IPS DF 19.7 (cell line): ENCODE measurements at places on chromosomes 1 and 21.

DNA sequence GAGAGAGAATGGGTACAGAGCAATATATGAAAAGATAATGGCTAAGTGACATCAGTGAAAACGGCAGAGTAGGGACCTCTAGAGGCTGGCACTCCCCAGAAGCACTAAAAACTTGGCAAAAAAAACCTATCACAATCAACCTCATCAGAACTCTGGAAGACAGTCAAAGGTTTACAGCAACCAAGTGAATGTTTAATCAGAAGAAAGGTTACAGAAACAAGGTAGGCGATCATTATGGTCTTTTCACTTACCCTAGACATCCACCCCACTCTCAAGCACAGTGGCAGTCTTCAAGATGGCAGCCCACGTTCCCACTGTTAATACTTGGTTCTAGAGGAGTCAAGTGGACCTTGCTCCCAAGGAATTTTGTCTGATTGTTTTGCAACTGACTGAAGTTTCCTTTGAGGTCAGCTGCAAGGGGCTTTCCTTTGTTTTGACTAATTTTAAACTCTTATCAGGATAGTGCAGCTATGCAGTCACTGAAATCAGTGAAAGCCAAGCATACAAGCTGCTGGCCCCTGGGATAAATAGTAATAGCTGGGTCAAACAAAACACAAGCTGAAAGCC, 7.2 kb downstream of the KIFAP3 start:
- DNase-seq: no peak

DNA sequence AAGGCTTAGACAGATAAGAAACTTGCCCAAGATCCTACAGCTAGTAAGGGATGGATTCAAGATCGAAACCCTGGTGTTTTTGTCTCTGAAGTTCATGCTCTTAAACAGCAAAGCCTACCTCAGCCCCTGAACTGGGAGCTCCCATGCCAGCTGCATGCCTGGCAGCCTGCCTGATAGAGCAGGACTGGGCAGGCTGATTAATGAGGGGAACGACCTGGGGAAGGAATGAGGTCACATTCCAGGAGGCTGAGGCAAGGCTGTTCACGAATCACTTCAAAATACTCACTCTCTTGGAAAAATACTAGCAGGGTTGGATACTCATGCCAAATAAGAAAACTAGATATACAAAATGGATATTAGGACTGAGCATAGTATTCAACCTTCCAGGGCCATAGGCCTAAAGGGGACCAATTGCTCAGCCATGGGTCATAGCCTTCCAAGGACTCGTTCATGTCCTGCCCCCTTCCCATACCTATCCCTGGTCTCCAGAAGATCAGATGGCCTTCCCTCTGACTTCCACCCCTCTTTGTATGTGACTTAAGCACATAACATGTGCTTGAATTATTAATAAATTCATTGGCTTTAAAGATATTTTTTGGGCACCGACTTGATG, 15.6 kb upstream of the TACSTD2 start:
- no peak for DNase-seq

GRCh38 chr1:1069711-1070676, 4.1 kb downstream of the RNF223 start:
- DNase-seq: no peak

DNA sequence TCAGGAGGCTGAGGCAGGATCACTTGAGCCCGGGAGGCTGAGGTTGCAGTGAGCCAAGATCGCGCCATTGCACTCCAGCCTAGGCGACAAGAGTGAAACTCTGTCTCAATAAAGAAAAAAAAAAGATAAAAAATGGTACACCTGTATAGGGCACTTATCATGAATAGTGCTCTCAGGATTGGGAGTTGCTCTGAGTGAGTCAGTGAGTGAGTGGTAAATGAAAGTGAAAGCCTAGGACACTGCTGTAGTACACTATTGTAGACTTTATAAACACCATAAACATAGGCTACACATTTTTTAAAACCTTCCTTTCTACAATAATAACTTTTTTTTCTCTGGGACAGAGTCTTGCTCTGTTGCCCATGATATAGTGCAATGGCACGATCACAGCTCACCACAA, 16.8 kb downstream of the PHTF1 start:
- no peak for DNase-seq

DNA sequence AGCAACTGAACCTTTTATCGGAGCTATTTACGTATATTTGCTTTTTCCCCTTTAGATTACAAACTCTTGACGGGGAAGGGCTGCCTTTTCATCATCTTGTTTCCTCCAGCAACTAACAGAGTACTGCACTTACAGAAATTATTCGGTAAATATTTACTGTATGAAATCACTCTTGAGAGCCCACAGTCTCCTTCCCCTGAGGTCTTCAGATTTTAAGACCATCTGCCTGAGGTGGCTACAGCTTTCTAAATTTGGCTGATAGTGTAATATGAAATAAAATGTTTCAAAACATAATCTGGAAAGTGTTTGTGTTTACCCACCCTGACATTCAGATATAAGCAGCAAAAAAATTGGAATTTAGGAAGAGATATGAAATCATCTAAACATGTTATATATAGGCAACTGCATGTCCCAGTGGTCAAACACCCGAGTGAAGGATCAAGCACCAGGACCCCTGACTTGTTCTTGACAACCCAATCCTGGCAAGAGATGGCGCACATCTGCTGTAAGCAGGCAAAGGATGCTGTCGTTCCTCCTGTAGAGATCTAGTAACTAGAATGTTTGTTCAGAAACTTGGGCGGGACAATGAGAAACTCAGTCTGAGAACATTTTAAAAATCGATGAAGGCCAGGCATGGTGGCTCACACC, 60.9 kb downstream of the SIPA1L2 start:
- DNase-seq: no peak

- DNase-seq: no peak
Measured at GRCh38 chr1:242011894-242012660, 13.2 kb upstream of the MAP1LC3C start.

DNA sequence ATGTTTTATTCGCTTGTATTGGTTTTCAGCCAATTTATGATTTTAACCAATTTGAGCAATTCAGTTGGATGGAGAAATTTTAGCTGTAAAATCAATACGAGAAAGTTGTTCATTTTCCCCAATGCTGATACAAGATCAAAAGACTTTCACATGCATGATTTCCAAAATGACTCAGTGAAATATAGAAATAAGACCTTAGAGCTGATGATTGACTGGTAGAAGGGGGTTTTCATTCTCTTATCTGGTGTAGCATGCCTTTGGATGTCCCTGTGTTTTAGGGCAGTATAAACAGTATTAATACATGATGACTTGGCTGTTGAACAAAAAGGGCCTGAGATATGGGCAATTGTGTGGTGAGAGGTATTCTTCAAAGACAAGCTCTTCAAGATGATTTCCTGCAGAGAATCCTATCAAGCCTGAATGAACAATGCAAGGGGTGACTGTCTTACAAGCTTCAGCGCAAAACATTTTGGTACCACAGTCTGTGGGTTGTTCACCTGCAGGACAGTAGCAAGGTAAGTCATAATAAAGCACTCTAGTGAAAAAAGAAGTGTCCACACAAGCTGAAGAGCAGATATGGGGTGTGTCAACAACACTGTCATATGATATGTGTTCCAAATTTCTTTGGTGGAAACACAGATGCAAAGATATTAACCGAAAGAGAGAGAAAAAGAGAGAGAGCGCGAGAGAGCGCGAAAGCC, 156.2 kb downstream of the TNFSF18 start:
- no peak for DNase-seq

- DNase-seq: no peak
Measured at GRCh38 chr21:34074283-34075090, 1.1 kb downstream of the MRPS6 start.

DNA sequence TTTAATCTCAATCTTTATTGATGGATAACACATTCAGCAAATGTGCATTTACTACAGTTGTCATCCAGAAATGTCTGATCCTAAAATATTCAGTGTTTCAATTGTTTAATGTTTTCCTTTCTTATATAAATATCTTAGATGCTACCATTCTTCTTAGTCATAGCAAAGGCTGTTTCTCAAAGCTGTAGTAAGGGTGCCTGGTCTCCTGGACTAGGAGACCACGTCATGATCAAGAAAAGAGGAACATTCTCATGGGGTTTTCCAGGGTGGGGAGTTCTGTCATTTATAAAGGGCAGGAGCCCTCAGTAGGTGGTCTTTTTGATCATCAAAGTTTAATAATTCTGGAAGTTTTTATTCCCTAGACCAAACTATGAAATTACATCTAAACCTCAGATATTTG, 292.8 kb downstream of the HMCN1 start:
- DNase-seq: no peak

DNA sequence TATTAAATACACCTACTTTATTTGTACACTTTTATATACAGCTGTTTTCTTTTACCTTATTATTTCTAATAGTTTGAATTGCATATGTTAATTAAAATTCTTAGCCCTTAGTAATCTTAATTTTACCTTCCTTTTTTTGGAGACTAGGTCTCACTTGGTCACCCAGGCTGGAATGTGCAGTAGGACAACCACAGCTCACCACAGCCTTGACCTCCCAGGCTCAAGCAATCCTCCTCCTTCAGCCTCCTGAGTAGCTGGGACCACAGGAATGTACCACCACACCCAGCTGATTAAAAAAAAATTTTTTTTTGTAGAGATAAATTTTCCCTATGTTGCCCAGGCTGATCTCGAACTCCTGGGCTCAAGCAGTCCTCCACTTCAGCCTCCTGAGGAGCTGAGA, 15.0 kb upstream of the SDC3 start:
- no peak for DNase-seq

GRCh38 chr1:67327864-67328466, 20.3 kb downstream of the IL12RB2 start:
- no peak for DNase-seq

DNA sequence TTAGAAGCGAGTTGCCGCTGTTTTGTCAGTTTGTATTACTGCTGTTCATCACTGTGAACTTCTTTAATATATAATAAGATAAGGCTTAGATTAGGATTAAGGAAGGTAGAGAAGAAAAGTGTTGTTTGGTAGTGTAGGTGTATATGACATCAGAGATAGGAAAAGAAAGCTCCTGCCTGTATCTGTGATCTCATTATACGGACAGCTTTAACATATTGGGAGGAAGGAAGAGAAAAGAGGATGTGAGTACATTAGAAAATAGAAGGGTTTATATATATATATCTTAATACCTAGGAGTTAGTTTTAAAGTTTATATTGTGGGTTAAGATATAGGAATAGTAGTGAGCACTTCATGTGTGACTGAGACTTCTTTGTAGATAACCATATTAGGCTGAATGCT, 71.0 kb downstream of the RALGPS2 start:
- no peak for DNase-seq

- no peak for DNase-seq
Measured at GRCh38 chr1:23591460-23592208, 32.3 kb upstream of the ID3 start.

DNA sequence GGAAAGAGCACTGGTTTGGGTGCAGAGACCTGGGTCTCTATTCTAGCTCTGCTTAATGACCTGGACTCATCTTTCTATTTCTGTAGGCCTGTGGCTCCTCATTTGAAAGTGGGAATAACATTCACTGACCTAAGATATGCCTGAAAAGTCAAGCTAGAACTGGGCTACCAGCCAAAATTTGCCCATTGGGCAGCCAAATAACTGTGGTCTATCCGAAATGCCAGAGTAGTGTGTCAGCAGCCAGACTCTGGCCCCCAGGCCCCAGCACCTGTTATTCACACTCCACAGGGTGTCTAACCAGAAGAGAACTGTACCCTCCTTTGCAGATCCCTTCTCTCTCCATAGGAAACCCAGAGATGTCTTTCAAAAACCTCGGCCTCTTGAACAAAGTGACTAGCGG, 12.6 kb downstream of the DAB1 start:
- DNase-seq: no peak

- DNase-seq: no peak
Measured at GRCh38 chr1:172276120-172276818, 144.2 kb upstream of the C1orf105 start.

DNA sequence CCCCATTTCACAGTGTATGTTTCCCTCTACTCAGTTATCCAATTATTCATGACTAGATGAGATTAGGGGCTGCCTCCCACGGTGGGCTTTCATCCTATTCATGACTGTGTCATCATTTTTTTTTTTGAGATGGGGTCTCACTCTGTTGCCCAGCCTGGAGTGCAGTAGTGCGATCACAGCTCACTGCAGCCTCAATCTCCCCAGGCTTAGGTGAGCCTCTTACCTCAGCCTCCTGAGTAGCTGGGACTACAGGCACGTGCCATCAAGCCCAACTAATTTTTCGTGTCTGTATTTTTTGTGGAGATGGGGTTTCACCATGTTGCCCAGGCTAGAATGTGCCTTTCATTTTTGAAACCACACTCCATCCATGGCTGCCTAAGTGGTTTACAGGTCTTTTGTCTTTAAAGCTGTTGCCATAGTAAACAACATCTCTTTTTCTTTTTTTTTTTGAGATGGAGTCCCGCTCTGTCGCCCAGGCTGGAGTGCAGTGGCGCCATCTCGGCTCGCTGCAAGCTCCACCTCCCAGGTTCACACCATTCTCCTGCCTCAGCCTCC, 60.0 kb downstream of the PIK3CD start:
- no peak for DNase-seq

- DNase-seq: no peak
Measured at GRCh38 chr1:67897270-67897949, 64.1 kb upstream of the GNG12 start.

GRCh38 chr1:181809991-181810545, 251.4 kb downstream of the ZNF648 start:
- DNase-seq: no peak

- no peak for DNase-seq
Measured at GRCh38 chr21:41024746-41025254, 143.2 kb upstream of the BACE2 start.

DNA sequence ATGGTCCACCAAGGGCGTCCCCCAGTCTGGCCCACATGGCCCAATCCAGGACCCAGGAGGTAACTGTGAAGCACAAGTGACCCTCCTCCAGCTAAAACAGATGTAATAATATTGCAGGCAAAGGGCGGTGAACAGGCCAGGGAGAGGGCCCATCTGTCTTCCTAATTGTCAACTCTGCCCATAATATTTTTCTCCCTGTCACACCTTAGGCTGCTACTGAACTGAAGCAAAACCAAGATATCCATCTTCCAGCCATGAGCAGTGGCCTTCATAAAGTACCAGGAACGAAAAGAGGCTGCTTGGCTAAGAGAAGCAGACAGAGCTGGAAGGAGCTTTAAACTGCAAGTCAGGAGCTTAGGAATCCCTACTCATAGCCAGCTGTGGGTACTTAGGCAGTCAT, 3.1 kb downstream of the KANK4 start:
- no peak for DNase-seq

GRCh38 chr1:208787219-208787618, 543.0 kb upstream of the PLXNA2 start:
- DNase-seq: no peak

DNA sequence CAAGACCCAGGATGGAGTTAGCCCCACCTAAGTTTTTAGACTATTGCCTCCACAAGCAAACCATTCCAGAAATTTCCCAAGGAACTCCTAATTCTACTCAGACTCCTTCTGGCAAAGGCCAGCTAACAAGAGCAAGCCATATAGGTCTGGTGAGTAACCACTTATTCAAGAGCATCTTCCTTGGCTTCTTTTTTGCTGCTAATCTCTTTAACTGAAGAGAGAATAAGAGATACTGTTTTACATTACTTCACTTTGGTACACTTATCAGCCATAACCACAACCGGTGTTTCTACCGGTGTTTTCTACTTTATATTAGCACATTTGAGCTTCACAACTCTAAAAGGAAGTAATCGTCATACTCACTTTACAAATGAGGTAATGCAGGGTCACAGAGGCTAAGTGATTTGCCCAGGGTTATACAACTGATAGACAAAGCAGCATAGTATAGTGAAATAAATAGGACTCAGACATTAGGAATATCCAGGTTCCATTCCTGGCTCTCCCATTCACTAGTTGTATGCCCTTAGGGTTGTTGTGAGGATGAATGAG, 1.7 kb upstream of the EPS15 start:
- DNase-seq: no peak
